ENCODE measurements at places on chromosomes 2 and 18. TPM values are rescaled to one million over a fixed set of nuclear protein-coding genes. Genes with fewer than 3 reads are reported as not detected.

NCOA1 gene
- 85.5 TPM for total RNA-seq

MYO1B gene
- 12.5 TPM for total RNA-seq

RETREG2 gene
- total RNA-seq, result 89.4 TPM

HOXD8 gene
- total RNA-seq, result 15.3 TPM

CPLX4 gene
- not detected for total RNA-seq

PROM2 gene
- total RNA-seq, result not detected

MLPH gene
- total RNA-seq, result 1.1 TPM

NR4A2 gene
- total RNA-seq, result 2.8 TPM

XDH gene
- total RNA-seq, result not detected

C2orf66 gene
- total RNA-seq, result 0.14 TPM

FAM161A gene
- 1.8 TPM for total RNA-seq

FAP gene
- total RNA-seq, result 0.39 TPM

Measured in adrenal gland (tissue), 19 donors.